PC-9 (cell line): ENCODE measurements at places on chromosomes 3 and 15.

DNA sequence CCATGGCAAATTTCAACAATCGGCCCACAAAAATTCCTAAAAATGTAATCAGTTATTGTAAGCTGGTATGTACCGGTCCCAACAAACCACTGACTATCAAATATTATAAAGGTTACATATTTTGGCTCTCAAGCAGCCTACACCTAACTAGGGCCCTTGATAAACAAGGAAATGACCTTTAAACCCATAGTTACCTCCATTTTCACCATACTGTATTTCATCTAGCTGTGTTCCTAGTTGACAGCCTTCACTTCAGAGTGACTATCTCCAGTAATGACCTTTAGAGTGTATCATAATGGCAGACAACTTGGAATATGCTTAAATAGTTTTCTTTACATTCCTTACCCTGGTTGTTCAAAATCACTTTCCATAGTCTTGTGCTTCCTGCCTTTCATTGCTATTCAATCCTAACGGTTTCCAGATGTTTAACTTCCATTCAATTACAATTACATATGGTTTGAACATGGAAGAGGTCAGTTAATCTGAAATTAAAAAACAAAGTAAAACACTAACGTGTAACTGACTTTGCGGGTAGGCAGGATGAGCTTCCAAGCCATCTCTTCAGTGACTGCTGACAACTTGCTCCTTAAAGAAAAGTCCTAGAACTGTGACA is 111.9 kb upstream of the TSC22D2 start:
- no peak for DNase-seq

DNA sequence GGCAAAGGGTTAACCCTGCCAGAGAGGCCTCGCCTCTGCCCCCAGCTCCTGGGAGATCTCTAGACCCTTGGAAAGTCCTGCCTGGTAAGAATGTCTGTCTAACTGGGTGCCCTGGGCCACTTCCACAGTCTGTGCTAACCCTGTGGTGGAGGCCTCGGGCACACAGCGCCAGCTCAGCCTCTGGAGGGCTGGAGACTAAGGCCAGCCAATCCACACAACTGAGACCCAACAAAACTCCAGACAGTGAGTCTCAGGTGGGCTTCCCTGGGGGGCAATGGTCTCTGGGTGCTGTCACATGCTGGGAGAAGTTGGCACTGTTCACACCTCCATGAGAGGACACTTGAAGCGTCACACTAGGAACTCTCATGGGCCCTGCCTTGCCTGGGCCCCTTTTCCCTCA is 19.5 kb downstream of the ZXDC start:
- no peak for DNase-seq

DNA sequence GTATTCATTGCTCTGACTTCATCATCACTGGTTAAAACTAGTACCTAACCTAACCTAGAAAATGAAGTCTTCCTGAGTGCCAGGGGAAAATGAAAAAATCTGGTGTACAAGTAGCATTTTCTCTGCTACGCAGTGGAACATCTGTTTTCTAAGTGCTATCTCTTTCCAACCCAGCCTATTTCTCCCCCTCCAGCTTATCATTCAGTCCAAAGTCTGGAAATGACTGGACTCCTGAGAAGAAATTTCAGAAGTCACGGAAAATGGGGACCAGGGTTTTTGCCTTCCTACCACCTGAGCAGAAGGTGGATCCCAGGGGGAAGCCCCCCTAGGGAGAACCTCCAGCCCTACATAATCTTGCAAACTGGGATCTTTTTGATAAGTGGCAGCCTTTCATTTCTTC is 9.6 kb upstream of the GLCE start:
- no peak for DNase-seq

DNA sequence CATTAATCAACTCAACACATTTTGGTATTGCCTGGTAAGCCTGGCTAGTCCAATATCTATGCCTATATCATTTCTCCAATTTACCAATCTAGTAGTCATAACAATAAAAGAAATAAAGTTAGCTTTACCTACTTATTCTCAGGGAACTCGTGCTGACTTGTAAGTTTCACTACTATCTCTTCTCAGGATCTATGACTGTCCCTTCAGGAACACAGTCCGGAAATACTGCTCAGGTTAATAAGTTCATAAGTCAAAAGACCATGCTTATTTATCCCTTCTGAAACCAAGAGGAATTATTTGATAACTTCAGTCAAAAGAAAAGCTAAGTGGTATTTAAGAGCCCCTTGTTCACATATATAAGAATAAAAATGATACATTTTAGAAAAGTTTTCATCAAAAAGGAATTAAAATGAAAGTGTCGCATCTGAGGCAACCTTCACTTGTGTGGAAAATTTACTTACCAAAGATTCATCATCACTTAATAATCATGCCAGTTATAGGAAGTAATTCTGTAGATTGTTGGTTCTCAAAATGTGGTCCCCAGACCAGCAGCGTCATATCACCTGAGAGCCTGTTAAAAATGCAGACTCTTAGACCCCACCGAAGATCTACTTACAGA is 15.5 kb upstream of the THRB start:
- DNase-seq, result no peak

DNA sequence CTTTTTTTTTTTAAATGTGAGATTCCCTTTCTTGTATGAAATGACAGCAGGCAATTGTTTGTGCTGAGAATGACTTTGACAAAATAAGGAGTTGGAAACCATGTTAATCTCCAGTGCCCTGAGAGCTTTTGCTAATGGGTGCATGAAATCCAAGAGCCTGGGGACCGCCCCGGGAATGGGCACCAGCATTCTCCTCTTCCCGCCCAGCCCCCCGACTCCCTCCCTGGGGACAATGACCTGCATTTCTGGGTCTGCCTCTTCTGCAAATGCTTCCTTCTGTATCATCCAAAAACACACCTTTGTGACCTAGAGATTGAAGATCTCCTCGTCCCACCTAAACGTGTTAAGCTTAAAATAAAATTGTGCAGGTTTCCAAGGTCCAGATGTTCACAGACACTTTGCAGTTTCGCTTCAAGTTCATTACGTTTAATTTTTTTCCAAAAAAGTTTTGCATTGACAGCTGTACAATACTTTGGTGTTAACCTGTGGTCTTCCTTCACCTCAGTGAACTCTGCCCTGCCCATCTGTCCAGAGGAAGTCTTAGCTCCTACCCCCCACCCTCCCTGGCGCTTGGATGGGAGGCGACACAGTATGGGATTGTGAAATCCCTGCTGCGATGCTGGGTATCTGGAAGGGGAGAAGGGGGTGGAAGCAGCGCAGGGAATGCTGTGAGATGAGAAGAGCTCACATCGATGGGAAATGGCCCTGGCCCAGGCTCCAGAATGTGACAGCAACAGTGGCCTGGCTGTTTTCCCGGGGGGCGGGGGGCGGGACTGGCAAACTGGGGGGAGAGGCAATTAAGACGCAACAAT is 50.1 kb downstream of the TLE3 start:
- no peak for DNase-seq

GRCh38 chr3:180679178-180680096 is at the start of gene CCDC39:
CCDC39 (minus strand) TSS chr3:180679489; CDS start chr3:180679380, 109 bp downstream.
- DNase-seq, result peak; percentile 81

DNA sequence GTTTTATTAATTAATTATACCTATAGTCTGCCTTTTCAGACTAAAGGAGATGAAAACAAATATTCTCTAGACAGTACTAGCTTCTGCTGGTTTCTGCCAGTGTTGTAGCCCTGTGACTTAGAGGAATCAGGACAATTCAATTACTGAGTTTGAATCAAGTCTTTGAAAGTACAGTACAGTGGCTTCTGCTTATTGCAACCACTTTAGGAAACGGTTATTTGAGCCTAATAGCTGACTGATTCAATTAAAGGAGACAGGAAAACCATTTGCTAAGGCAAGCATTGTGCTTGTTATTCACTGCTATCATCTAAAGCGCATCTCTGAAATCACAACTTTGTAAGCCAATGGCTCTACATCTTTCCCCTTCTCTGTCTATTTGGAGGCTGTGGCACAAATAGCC is 90.1 kb upstream of the ARL6 start:
- no peak for DNase-seq

DNA sequence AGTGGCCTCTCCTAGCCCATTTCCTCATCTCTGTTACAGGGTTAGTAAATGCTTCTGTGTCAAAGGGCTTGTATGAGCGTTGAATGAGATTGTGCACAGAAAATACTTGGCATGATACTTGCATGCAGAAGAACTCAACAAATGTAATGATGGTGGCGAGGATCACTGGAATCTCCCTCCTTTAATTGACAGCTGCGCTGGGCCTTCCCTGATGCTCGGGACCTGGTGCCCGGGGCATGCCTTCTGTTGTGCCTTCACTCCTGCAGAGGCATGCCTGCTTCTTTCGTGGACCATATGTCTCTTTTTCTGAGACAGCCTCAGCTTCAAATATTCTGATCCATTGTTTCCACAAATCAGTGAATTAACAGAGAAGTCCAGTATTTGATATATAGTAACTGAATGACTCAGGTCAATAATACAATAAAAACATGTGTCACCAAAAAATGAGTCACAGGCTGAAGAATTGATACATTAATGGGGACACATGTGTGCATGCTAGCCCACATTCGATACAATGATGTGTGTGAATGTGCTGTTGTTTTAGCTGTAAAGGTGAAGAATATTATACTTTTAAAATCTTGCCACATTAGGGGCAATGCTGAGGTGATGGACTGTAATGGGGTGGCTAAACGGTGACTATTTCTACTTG is 243.3 kb upstream of the TBL1XR1 start:
- DNase-seq, result peak; percentile 49

- DNase-seq, result no peak
Measured at GRCh38 chr3:67044295-67044694, 46.2 kb downstream of the KBTBD8 start.
